ENCODE measurements at places on chromosomes 5 and 9.

DNA sequence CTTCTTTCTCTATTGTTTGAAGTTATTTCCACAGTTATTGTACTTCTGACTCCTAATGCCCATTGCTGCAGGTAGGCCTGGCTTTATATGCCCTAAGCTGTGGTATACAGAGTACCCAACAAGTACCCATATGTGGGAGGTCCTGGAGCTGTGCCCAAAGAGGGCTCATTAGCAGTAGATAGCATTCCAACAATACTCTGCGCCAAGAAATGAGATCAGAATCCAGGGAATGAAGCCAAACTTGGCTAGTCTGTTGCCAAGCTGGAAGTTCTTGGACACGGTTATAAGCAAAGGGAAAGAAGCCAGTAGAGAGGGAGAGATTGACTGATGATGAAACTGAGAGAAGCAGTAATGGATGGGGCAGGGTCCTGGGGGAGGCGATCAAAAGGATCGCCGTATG, 29.7 kb upstream of the FAM169A start:
- DNase-seq = no peak

DNA sequence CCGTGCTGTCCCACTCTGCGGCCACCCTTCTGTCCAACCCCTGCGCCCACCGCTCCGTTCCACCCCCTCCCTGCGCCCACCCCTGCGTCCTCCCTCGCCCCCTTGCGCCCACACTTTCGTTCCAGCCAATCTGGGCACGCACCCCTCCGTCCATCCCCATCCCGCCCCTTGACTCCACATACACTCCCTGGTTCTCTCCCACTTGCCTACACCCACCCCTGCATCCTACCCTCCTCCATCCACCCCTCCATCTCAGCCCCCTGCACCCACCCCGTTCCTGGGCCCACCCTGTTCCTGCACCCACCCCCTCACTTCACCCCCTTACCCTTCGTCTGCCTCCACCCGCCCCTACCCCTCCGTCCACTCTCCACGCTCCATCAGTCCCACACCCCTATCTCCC, 7.0 kb downstream of the ADAMTS13 start:
- no peak for DNase-seq

GRCh38 chr5:172123269-172123692, 64.7 kb downstream of the STK10 start:
- DNase-seq = no peak

GRCh38 chr5:115418788-115419187, 122.3 kb upstream of the CCDC112 start:
- no peak for DNase-seq

DNA sequence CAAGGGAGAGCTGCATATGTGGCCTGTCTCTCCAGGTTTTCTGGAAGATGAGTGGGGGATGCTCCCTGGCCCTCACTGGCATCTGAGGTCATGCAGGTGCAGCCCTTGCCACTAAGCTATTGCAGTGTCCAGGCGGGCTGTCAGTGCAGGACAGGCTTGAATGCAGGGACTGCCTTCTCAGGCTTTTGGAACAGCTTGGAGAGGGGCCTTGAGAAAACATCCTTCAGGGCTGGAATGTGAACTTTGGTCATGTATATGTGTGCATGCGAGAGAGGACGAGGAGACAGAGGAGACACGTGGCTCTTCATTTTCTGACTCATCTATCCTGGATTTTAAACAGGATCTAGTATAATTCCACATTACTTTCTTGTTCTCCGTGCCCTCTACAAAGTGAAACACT, 90.3 kb downstream of the MACROH2A1 start:
- DNase-seq = no peak

GRCh38 chr5:96236051-96236450, 197.0 kb downstream of the PCSK1 start:
- no peak for DNase-seq

DNA sequence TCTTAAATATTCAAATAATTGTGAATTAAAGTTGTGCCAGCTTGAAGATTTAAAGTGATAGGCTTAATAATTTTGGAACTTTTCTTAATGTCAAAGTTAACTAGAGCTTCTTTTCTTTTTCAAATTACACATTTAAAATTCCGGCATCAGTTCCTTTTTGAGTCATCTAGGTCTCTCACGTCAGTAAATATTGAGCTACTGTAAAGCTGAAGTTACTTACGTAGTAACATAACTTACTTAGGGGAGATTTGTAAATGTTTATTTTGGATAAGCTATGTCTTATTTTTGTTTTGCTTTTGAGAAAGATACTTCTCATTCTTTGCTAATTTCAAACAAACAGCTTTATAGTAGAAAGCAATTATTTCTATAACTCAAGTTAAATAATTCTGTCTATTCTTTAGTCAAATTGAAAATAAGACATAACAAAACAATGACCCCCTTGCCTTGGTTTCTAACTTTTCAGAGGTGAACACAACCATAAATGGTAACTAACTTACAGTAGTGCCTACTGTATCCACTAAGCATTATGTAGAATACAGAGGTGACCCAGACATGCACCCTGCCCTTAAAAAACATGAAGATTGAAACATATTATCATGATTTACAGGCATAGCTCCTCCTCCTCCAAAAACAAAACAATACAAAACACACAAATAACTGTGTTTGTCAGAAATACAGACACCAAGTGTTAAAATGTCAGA, 29.8 kb downstream of the CD274 start:
- no peak for DNase-seq

DNA sequence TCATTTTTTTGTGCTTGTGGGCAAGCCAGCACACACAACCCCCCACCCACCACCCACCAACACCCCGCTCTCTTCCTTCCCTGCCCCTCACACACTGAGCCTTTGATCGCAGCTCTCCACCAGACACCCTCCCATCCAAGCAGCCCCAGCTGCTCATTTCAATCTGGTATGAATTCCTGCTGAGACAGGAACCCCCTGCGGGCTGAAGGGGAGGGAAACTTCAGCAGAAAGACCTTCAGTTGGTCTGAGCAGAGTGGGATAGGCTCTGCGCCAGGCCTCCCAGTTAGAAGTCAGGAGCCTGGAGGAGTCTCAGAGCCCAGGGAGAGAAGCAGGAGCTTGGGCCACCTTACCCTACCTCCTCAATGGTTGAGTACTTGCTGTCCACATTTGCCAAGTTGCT, 7.2 kb downstream of the PCDHGC5 start:
- no peak for DNase-seq

DNA sequence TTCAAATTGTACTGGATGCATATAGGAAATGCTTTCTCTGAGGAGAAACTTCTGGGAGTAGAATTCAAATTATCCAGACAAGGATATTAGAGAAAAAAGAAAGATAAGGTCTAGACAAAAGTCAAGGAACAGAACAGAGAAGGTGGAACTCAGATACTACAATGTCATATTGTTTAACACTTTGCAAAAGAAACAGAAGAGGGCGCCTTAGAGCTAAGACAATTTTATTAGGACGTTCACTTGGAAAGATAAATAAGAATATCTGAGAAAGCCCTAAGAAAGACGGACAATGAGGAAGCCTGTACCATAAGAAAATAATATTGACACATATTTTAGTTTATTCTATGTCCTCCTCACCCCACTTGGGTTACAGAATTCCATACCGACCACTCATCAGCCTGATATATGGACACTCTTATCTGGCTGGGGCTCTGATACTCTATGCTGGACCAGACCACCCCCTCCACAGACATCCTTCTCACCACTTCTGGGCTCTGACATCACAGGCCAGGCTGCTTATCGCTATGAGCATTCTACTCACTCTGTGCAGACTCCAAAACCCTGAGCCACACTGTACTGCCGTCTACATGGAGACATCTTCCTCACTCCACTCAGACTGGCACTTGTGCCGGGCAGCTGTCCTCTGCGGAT, 9.1 kb upstream of the AK3 start:
- DNase-seq = no peak

DNA sequence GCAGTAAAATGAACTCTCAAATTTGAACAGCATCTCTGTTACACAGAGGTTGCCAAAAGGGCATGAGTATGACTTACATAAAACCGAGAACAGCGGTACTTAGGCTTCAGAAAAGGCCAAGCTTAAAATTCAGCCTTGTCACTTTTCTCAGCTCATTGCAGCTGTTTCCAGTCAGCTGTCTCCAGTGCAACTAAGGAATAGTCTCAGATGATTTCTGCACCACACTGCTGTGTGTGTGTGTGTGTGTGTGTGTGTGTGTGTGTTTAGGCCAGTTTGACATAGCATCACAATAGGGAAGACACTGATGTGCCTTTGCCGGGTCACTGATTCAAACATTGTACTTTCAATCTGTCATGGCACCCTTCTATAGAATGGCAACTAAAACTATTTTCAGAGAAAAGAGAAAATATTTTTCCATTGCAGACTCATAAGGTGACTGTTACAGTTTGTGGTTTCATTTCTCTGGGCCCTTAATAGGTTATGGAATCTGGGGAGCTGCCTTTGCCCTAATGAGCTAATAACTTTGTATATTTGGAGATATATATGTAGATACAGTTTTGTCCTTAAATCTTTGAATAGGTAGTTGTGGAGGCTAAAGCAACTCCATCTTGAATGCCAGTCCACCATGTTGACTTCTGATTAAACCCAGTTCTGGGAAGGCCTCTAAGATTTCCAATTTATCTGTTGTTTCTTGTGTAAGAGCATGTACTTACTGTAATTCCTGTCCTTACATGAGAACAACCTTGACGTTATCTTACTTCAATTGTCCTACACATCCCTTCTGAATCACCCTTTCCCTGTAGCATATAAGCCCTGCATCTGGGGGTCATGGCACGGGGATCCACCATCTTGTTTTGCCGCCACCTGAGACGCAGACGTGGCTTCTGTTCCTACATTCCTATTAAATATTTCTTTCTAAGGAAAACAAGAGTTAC, 4.5 kb downstream of the LSM11 start:
- DNase-seq = no peak

DNA sequence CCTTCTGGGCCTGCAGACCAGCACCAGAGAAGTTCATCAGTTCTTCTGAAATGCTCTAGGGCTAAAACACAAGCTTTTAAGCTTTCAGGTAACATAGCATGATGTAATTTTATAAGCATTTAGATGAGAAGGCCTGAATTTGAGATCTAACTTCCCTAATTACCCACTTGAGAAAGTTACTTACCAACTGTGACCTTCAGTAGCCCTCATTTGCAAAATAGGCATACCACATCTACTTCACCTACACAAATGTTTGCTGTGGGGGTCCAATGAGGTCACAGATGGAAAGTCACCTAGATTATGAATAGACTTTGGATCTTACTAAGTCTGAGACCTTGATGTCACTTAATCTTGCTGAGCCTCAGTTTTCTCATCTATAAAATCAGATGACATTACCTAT, 36.5 kb downstream of the FBXO10 start:
- DNase-seq = no peak

DNA sequence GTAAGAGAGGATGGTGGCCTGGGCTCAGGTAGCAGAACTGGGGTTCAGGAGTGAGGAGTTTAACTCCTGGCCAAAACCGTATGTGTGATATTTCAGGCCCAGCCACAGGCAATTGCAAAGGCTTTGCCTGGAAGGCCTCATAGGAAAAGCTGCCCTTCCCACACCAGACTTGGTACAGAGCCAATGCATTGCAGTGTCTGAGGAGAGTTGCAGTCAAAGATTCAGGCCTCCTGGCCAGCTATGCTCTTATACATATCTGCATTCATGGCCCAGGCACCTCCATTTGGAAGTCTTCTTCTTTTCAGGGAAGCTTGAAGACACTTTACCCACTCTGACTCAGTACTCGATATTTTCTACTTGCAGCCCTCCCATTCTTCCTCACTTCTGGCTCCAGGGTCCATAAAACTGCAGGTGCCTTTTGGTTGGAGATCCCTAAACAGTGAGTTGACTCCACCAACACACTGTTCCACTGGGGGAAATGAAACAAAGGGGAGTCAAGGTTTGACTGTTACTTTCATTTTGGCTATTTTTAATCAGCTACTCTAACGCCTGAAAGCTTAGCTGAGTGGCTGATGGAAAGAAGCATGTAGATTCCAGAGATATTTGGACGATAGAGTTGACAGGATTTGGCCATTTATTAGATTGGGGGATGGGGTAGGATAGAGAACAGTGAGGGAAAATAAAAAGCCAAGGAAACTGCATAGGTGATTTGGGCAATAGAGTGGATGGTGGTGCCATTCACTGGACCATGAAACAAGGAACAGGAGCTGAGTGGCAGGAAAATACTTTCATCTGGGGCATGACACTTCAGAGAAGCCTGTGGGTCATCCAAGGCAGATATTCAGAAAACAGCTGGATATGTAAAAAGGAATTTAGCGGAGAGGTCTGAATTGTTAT, 30.6 kb upstream of the IL33 start:
- no peak for DNase-seq

- no peak for DNase-seq
These were observed 693.6 kb downstream of the TLE1 start for GRCh38 chr9:80995759-80996158.

- no peak for DNase-seq
These were observed 7.7 kb upstream of the NPM1 start for GRCh38 chr5:171379961-171380360.

- no peak for DNase-seq
These were observed 18.3 kb downstream of the NDUFS6 start for GRCh38 chr5:1819458-1819857.

DNA sequence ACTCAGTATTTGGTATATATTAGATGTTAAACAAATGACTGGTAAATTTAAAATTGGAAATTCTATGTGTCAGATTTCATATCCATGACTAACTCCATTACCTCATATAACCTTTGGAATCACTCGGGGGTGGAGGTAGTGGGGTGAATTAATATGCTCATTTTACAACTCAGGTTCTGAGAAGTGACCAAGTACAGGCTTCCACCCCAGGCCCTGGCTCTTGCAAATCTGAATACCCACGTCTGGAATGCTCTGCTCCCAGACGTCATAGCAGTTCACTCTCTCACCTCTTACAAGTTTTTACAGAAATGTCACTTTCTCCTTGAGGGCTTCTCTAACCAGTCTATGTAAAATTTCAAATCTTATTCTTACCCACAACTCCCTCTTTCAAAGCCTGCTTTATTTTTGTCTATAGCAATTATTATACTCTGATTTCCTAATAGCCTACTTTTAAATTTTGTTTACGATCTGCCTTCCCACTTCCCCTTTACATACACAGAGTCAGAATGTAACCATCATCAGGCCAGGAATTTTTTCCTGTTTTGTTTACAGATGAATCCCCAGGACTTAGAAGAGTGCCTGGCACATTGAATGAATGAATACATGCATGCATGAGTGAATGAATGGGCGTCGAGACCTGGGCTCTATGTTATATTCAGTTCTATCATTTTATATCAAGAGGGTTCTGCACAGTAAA, 134.1 kb upstream of the IFNE start:
- no peak for DNase-seq

DNA sequence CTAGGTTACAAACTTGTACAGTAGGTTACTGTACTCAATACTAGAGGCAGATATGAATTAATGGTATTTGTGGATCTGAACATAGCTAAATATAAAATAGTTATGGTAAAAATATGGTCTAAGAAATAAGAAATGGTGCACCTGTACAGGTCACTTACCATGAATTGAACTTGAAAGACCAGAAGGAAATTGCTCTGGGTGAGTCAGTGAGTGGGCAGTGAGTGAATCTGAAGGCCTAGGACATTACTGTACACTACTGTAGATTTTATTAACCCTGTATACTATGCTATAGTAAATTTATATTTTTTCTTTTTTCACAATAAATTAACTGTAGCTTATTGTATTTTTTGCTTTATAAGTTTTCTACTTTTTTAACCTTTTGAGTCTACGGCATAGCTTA, 1020.4 kb downstream of the CDH18 start:
- DNase-seq = no peak

Data from CD8-positive, alpha-beta memory T cell (primary cell).